AG04450 (cell line): ENCODE measurements at places on chromosomes 16 and 17.
A peak's percentile ranks its signal among the peaks of the same experiment; 100 is the strongest.

GRCh38 chr17:39556423-39556822 is 51.3 kb downstream of the NEUROD2 start:
- no peak for DNase-seq

GRCh38 chr16:76195056-76195455 is 82.1 kb upstream of the CNTNAP4 start:
- DNase-seq: no peak

DNA sequence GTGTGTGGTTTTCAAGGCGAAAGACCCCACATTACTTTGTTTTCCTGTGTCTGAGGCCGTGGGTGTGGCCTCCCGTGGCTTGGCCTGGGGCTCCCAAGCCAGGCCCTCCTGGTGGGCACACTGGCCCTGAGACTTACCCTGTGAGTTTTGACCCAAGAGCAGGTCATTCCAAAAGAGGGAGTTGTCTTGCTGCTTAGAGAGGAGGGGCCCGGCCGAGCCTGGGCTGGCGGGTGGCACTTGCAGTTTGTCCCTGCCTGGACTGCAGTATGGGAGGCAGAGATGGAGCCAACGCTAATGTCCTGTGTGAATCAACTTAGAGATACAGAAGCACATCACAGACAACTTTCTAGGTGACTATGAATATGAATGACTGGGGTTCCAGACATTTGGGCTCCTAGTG is 22.7 kb downstream of the PLEKHG4 start:
- DNase-seq: no peak

DNA sequence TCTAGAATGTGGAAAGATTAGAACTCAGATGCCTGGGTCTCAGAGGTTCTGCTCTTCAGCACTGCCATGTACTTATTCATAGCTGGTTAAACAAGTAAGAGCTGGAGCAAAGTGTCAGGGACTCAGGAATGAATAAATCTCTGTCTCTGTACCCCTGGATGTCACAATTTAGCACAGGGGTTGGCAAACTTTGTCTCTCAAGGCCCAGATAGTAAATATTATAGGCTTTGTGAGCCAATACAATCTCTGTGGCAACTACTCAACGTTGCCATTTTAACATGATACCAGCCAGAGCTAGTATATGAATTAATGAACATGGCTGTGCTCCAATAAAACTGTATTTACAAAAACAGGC is 220.3 kb upstream of the MON1B start:
- DNase-seq: no peak

GRCh38 chr17:44097110-44097958 is 26.1 kb downstream of the HDAC5 start:
- DNase-seq: no peak

DNA sequence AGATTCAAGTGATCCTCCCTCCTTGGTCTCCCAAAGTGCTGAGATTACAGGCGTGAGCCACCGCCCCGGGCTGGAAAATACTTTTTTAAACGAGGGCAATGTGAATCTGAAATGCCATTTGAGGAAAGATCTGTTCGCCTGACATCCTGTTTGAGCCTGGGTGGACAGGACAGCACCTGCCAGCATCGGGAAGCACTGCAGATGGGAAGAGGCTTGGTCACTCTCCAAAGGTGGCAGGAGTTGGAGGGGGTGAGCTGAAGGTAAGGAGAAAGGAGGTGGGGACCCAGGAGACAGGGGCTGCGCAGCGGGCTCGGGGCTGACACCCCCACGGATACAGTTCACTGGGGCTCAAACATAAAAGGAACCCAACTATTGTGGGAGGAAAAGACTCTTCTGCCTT is 3.9 kb upstream of the BIRC5 start:
- DNase-seq: no peak

- DNase-seq: peak; percentile 33
Measured at GRCh38 chr16:53773150-53773846, 69.3 kb downstream of the FTO start.

- DNase-seq: no peak
Measured at GRCh38 chr17:71432378-71433315, 688.2 kb upstream of the SOX9 start.

DNA sequence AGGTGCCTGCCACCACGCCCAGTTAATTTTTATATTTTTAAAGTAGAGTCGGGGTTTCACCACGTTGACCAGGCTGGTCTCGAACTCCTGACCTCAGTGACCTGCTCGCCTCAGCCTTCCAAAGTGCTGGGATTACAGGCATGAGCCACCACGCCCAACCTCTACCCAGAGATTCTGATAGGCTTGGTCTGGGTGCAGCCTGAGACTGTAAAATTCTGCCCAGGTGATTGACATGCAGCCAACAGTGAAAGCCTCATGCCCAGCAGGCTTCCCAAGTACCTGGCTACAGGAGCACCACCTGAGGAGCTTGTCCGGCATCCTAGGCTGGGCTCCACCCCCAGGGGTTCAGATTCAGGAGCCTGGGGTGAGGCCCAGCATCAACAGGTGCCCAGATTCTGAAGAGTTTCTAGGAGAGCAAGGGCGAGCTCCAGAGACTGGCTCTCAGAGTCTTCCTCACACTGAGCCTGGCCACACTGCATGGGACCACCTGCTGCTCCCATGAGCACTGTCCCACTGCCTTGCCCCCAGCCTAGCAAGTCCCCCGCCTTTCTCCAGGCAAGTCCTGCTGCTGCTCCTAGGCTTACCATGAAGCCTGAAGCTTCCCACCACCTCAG is 16.6 kb downstream of the ZNF385C start:
- DNase-seq: no peak

DNA sequence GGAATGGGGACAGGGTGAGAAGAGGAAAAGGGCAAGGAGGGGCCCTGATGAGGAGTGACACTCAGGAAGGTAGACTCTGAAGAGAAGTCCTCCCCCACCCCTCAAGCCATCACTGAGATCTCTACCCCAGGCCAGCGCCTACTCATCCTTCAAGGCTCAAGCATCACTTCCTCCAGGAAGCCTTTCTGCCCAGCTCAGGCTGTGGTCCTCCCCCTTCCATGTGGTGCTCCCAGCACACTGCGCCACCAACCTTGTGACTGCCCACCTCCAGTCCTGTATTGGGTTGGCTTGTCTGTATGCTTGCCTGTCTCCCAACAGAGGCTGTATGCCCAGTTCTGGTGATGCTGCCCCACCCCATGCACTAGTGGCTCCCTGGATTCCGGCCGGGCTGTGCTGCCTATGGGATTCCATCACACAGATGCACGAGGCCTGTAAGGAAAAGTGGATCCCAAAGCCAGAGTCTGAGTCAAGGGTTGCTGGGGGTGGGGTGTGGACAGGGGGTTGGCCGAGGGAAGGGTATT is 19.8 kb upstream of the ZFP90 start:
- no peak for DNase-seq

- no peak for DNase-seq
Measured at GRCh38 chr17:47980541-47980940, 9.6 kb downstream of the CDK5RAP3 start.

DNA sequence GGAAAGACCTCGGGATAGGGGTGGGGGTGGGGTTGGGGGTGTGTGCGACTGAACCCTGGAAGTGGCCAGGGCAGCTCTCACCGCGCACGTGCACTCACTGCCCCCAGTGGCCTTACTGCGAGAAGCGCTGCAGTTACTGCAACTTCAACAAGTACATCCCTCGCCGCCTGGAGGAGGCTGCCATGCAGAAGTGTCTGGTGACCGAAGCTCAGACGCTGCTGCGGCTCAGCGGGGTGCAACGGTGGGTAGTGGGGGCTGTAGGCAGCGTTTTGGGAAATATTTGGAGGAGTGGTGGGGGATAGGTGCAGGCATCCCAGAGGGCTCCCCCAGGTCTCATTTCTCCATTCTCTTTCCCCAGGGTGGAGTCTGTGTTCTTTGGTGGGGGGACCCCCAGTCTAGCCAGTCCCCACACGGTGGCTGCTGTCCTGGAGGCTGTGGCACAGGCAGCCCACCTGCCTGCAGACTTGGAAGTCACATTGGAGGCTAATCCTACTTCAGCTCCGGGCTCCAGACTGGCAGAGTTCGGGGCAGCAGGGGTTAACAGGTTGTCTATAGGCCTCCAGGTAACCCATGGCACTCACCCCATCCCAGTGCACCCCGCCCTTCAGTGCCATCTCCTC is 972 bp downstream of the RSAD1 start:
- DNase-seq: peak; percentile 56

DNA sequence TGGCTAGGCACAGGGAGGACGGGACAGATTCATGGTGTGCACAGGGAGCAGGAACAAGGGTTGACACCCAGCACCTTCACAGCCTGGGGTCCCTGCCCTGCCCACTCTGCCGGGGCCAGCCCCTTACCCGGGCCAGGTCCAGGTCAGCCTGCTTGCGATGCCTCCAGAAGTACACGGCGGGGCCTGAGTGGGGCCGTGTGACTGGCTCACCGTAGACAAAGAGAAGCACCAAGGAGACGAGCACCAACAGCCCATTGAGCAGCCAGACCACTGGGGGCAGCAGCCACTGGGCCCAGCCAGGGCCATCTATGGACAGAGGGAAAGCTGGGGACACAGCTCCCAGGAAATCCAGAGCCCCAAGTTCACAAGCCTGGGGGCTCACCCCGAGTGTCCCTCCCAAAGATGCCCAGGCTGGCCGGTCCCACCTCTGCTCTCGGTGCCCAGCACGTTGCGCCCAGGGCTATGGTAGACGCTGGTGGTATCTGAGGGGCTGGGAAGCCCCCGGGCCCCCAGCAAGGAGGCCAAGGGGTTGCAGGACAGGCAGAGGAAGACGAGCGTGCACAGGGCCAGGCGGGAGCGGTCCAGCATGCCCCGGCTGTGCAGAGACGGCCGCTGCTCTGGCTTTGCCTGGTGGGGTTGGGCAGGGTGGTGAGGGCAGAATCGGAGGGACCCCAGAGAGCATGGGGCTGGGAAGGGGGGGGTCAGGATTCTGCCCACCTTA is 19.8 kb downstream of the SREBF1 start:
- DNase-seq: no peak

DNA sequence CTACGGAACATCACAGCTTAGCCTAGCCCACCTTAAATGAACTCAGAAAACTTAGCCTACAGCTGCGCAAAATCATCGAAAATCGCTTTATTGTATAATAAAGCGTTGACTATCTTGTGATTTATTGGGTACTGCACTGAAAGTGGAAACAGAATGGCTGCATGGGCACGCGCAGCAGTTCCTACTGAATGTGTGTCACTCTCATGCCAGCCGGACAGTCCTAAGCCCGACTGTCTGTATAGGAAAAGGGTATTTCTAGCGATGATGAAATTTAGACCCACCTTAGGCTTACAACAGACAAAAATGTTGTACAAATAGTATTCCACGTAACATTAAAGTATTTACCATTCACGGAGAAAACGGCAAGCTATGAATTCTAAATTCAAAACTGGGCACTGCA is 9.3 kb downstream of the FBXO31 start:
- no peak for DNase-seq

GRCh38 chr16:30124985-30125379 is 2.0 kb upstream of the MAPK3 start:
- no peak for DNase-seq

GRCh38 chr16:74793571-74793970 is 19.0 kb upstream of the FA2H start:
- no peak for DNase-seq

DNA sequence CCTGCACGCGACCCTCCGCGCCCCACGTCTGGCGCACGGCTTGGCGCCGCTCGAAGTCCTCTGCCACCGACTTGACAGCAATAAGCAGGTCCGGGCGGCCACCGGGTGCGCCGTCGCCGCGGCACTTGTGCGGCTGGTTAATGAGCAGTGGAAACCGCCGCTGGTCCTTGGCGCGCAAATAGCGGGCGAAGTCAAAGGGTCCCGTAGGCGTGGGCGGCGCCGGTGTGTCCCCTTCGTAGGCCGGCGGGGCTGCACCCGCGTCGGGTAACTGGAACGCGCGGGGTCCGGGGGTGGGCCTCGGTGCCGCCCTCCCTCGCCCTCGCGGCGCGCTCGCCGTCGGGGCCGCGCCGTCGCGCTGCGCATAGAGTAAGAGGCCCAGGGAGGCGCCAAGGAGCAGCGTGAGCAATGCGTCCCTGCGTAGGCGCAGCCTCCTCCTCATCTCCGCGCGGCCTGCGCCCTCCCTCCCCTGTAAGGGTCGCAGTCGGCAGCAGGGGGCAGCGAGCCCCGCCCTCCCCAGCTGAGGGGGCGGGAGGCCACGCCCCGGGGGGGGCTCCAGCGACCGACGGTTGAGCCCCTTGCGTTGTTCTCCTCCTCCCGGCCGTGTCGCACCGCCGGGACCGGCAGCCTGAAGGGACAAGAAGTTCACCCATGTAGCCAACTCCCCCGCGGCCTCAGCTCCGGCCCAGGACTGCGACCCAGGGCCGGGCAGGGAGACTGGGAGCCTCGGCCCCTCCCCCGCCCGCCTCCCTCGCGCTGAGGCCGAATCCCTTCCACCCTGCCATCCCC is 558 bp downstream of the B3GNT9 start:
- DNase-seq: no peak

GRCh38 chr17:31283841-31284240 is 13.2 kb downstream of the OMG start:
- DNase-seq: no peak

DNA sequence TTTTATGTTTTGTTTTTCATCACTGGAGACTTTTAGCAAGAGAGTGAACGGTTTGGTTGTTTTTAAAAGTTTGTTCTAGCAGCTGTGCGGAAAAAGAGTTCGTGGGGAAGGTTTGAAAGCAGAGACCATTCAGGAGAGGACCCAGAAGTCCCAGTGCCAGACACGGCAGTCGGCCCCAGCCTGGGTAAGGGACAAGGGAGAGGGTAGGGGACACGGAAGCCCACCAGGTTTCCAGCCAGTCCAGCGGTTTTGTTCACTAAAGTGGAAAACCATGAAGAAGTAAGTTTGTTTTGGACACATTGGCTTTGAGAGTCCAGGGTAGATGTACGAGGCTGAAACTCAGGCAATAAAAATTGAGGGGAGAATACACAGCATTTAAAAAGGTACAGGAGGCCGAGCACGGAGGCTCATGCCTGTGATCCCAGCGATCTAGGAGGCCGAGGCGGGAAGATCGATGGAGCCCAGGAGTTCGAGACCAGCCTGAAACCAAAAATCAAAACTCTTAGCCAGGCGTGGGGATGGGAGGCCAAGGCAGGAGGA is 56.8 kb upstream of the RPH3AL start:
- no peak for DNase-seq

GRCh38 chr17:1558401-1558800 is 4.2 kb downstream of the PITPNA start:
- no peak for DNase-seq
